ENCODE measurements at places on chromosomes 13 and 19.

- DNase-seq = no peak
Observed at GRCh38 chr13:23320926-23321534, 112.5 kb downstream of the SACS start.

DNA sequence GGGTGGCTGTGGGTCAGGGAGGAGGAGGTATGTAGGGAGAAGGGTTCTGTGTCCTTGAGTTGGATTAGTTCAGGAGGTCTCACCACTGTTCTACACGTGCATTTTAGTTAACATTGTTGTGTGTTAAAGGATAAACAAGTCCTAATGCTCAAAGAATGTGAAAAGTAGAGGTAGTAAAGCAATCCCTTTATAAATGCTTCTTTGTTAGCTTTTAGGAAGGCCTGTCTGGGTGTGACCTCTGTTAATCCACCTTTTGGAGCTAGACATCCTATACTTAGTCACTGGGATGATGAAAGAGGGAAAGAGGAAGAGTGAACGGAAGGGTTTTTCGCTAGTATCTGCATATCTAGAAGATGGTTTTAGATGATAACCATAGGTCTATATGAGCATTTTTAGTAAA lies 42.2 kb upstream of the FLT1 start:
- DNase-seq = no peak

DNA sequence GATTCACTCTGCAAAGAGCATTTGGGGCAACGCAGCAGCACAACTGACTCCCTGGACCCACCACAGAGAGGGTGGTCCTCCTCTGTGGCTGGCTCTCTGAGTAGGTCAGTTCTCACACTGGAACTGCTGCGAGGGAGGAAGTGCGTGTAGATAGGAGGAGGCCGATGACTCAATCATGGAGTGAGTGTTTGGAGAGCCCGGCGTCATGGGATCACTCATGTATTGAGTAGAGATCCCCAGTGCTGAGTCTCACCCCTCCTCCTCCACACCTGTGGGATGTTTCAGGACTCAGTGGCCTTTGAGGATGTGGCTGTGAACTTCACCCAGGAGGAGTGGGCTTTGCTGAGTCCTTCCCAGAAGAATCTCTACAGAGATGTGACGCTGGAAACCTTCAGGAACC lies 8.9 kb downstream of the ZNF101 start:
- DNase-seq = no peak

GRCh38 chr13:76921516-76921915 lies 26.8 kb upstream of the ACOD1 start:
- no peak for DNase-seq

DNA sequence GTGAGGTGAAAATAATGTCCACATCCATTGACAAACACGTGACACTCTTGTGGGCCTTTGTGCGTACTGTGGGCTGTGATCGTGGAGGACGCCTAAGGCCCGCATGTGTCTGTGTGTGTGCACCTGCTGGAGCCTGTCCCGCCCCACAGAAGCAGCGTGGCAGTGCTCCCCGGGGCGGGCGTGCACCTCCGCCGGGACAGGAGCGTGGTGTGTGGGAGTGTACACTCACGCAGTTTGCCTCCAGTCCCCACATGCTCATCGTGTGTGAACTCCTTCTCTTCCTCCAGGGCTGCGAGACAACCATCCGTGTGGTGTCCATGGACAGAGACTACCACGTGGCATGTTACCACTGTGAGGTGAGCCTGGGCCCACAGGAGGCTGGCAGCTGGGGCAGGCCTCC lies 13.9 kb downstream of the WTIP start:
- DNase-seq = no peak

- DNase-seq = no peak
Observed at GRCh38 chr13:45615501-45616101, at the start of gene ERICH6B. Gene ERICH6B (minus strand): TSS chr13:45615739. CDS start chr13:45597005, 18,734 bp downstream.

DNA sequence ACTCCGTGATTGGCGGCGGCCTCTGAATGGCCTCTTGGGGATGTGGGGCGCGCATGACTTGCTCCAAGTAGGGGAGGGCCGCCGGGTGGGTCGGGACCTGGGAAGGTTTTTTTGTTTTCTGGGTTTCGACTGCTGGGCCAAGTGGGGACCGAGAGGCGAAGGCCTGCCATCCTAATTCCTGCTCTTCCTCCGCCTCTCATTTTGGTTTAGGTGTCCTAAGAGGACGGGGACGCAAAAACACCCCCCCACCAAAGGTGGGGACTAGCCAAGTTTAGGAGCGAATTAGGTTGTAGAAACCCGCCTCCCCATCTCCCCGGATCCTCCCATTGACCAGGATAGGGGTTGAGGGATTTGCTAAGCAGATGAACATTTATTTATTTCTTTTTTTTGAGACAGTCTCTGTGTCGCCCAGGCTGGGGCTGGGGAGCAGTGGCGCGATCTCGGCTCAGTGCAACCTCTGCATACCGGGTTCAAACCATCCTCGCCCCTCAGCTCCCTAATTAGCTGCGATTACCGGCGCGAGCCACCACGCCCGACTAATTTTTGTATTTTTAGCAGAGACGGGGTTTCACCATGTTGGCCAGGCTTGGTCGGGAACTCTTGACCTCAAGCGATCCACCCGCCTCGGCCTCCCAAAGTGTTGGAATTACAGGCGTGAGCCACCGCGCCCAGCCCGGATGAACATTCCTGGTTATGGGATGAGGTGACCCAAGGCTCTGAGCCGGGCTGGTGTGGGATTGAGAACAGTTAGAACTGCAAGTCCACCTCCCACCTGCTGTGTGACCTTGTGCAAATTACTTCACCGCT lies 838 bp downstream of the PPP2R1A start:
- DNase-seq = peak; percentile 14

DNA sequence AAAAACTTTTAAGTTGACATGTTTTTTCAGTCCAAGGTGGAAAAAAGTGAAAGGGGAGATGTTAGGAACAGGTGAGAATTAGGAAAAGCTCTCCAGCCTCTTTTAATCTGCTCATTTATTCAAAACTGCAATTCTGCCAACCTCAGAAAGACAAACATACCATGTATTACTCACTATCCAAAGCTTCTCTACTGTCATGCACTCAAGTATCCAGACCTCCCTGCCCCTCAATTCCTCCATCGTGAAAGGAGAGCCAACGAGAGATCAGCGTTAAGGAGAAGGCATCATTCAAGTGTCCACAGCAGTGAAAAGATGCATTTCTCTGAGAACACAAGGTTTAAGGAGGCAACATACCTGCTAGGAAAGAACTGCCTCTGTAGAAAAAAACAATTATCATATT lies 24.5 kb downstream of the DIAPH3 start:
- DNase-seq = no peak

DNA sequence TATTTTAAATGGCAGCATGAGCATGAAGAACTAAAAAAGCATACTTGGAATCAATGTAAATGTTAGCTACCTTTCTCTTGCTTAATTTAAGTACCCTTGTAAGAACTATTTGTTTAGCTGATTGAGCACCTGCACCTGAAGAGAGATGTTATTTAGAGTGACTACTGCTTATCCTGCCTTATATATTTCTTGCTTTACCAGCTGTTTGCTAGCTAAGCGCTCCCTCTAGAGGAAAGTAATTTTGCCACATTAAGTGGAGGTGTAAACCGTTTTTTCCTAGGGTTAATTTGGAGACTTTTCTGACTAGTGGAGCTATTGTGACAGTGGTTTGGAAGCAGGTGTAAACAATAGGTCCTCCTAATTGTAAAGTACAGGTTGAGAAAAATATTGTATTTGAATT lies 19.4 kb upstream of the PSG2 start:
- DNase-seq = no peak

- no peak for DNase-seq
Observed at GRCh38 chr19:17347361-17347760, 10.0 kb downstream of the GTPBP3 start.

DNA sequence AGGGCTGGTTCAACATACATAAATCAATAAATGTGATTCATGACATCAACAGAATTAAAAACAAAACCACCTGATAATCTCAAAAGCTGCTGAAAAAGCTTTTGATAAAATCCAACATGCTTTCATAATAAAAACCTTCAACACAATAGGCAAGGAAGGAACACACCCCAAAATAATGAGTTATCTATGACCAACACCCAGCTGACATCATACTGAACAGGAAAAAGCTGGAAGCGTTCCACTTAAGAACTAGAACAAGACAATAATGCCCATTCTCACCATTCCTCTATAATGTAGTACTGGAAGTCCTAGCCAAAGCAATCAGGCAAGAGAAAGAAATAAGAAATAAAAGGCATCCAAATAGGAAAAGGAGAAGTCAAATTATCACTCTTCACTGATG lies 116.2 kb upstream of the FREM2 start:
- no peak for DNase-seq

DNA sequence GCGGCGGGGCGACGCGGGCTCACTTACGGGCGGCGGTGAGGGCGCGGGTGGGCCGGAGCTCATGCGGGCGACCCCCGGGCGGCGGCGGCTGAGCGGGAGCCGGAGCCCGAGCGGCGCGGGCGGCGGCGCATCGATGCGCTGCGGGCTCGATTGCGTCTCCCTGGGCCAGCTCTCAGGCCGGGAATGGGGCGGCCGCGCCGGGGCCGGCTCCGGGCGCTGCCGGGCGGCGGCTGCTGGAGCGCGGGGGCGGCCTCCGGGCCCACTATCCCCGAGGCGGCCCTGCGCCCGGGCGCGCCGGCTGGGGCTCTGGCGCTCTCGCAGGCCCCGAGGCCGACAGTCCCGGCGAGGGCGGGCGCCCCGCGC lies 1.4 kb upstream of the TSHZ3 start:
- DNase-seq = no peak

GRCh38 chr19:51107406-51108065 lies 673 bp downstream of the CTU1 start:
- DNase-seq = no peak

DNA sequence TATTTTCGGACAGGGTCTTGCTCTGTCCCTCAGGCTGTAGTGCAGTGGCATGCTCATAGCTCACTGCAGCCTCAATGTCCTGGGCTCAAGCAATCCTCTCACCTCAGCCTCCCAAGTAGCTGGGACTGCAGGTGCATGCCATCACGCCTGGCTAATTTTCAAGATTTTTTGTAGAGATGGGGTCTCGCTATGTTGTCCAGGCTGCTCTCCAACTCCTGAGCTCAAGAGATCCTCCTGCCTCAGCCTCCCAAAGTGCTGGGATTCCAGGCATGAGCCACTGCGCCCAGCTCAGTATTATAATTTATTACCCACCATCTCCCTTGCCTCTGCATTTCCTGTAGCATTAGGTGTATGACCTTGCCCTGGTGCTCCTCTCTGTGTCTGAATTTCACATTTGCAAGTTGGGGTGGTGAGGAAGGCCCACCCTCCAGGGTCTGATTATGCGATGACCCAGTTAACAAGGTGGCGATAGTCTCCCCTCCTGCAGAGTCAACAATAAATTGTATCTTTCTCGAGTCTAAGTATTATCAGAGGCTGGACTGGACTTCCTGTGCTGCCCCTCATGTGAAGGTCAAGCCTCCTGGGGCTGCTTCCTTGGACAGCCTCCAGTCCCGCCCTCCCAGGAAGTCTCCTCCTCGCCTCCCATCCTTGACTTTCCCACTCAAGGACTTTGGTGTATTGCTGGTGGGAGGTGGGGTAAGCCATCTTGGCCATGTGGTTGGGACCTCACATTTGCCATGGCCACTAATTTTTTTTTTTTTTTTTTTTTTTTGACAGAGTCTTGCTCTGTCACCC lies 1.5 kb upstream of the TUBB4A start:
- DNase-seq = no peak

DNA sequence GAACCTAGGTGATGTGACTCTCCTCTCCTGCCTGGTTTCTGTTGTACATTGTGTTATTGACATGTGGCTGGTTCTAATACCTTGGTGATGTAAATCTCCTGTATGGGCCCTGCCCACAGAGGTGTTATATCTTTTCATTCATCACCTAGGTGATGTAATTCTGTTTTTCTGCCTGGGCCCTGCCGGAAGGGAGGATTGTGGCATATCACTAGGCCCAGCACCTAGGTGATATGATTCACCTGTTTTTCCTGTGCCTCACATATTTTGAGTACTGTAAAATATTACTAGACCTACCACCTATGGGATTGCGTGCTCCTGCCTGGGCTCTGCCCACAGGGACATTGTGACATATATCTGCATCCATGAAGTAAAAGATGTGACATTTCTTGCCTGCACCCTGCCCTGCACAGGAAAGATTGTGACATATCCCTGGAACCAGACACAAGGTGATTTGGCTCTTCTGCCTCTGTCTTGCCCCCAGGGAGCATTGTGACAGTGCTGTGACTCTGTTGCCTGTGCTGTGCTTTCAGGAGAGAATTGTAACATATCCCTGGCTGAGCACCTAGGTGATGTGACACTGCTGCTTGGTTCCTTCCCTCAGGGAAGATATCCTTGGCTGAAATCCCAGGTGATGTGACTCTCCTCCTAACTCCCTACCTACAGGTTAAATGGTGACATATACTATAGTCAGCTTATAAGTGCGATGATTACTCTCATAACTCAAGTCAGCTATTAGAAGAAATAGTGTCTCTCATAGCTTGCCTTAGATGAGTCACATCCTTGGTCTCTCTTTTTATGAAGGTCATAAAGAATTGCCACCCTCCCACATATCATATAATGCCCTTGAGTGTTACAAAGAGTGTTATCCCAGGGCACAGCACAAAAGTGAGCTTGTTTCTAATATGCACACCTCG lies 13.3 kb upstream of the ZNF681 start:
- DNase-seq = no peak

GRCh38 chr19:4369888-4370260 lies 26.5 kb downstream of the MPND start:
- no peak for DNase-seq

DNA sequence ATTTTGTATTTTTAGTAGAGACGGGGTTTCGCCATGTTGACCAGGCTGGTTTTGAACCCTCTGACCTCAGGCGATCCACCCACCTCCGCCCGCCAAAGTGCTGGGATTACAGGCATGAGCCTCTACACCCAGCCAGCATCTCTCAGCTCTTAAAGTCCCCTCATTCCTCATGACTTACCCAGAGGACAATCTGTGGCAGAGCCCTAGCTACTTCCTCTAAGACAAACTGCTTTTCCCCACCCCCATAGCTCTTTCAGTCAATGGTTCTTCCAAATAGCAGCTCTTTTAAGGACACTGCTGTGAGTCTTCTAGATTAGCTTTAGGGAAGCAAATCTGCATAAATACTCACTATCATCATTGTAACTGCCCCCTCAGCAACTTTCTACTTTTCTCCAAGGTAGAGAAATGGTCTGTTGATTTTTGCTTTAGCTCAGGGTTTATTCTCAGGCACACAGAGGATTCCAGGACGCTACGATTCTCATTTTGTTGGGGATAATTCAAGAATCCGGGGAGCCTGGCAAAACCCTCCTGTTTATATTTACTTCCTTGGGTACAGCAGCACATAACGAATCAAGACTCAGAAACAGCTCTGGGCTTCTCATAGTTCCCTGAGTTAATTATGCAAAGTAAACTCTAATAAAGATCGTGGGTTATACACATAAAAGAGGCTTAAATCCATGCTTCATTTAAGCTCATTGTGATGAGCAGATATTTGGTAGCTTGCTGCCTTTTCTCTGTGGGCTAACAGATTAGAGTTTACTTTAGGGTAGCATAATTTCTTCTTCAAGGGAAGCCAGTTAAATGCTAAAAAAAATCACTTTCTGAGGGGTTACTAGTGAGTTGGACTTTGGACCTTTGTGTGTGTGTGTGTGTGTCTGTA lies 357.4 kb downstream of the TDRD3 start:
- no peak for DNase-seq

GRCh38 chr13:25874907-25875306 lies 176.9 kb downstream of the SHISA2 start:
- DNase-seq = no peak

GRCh38 chr19:47063874-47064273 lies 15.4 kb upstream of the TMEM160 start:
- no peak for DNase-seq

All from HS-5 (cell line).